CD4-positive, alpha-beta T cell treated with Interleukin-12 subunit alpha and Interleukin-12 subunit beta, for 1 hour (primary cell): ENCODE measurements at places on chromosomes 12 and 14.

- no peak for DNase-seq
Measured at GRCh38 chr12:124637581-124637981, 70.2 kb upstream of the NCOR2 start.

- DNase-seq, result no peak
Measured at GRCh38 chr14:46769292-46769691, 117.7 kb upstream of the RPL10L start.

DNA sequence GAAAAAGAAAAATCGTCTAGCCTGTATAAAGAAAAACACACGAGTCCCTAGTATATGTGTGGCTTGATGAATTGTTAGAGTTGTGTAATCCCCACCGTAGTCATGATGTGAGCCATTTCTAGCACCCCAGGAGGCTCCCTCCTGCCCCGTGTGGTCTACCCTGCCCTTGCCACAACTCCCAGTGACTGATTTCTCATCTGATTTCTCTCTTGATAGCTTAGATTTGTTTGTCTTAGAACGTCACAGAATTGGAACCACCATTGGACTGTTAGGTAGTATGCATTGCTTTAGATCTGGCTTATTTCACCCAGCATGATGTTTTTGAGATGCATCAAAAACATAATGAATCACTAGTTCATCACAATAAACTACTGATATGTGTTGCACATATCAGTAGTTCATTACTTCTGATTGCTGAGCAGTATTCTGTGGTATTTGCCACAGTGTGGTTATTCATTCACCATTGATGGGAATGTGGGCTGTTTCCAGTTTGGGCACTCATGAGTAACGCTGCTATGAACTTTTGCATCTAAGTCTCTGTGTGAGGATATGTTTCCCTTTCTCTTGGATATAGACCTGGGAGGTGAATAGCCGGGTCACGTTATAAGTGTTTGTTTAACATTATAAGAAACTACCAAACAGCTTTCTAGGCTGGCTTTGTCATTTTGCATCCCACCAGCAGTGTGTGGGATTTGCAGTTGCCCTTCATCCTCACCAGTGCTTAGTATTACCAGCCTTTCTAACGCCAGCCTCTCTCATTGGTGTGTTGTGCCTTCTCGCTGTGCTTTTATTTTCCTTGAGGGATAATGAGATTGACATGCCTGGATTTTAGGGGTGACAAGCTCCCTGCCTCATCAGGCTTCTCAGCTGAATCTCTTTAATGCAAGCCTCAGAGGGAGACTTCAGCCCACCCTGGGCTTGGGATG, 31.9 kb upstream of the NCOR2 start:
- DNase-seq, result no peak

DNA sequence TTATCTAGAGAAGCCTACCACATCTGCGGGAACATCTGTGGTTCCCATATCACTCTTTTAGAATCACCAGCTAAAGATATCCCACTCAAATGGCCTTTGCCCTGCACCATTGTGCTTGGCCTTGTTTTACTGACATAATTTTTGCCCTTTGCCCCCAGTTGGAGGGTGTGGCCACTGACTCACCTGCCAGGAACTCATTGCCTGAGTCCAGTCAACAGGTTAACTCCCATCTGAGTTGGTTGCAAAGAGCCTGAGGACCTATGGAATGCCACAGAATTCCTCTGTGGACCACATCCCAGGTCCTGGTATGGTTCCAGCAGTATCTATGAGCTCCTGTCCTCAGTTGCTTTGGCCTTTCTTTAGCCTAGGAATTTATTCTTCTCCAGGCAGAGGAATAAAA, 55.7 kb upstream of the PTGR2 start:
- DNase-seq, result no peak

DNA sequence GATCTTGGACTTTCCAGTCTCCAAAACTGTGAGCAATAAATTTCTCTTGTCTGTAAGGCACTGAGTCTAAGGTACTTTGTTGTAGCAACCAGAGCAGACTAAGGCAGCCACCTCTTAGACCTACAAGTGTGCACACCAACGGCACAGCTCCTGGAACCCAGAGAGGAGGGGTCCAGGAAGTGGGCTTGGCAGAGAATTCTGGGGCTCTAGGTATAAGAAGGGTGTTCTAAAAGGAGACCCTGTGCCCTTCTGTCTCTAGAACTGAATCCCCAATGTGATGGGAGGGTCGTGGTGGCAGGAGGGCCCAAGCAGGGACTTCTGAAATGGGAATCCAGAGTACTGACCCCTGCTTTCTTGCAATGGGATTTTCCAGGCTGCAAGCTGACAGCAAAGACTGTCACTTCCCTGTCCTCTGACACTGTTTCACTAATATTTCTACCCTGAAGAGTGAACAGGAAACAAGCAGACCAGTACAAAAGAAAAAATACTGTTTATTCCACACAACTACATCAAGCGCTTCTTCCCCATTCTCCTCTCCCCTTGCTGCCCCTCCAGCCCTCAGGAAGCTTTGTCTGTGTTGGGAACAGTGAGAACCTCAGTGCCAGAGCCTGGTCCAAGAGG, 13.6 kb upstream of the TFCP2 start:
- no peak for DNase-seq

- DNase-seq, result no peak
Measured at GRCh38 chr14:102341566-102341965, 21.1 kb downstream of the CINP start.

GRCh38 chr12:71183018-71183417, 25.2 kb upstream of the TSPAN8 start:
- no peak for DNase-seq

- no peak for DNase-seq
Measured at GRCh38 chr14:92341791-92342190, 18.8 kb downstream of the SLC24A4 start.

GRCh38 chr14:51963286-51963685, 26.1 kb upstream of the RTRAF start:
- no peak for DNase-seq

DNA sequence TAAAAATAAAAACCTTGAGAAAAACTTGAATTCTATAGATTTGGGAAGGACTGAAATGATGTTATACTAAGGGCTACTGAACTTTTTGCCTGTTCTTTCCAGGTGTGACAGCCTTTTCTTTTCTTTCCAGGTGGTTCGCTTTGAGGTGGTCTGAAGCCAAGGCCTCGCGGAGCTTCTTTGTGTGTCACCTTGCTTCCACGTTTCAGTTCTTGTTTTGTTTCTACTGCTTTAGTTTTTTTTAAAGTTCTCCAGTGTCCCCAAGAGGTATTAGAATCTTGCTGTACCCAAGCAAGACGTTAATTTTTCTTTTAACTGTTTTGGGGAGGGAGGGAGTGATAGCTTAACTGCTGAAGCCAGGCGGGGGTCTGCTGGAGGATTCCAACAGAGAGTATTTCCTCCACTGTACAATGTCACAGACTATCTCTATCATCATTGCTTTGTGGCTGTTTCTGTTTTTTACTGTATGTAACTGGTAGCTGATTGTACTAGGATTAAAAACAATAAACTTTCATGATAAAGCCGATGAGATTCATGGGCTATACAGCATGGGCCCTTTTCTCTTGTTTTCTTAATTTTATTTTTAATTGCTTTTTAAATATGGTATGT, 40.2 kb downstream of the PROX2 start:
- no peak for DNase-seq

DNA sequence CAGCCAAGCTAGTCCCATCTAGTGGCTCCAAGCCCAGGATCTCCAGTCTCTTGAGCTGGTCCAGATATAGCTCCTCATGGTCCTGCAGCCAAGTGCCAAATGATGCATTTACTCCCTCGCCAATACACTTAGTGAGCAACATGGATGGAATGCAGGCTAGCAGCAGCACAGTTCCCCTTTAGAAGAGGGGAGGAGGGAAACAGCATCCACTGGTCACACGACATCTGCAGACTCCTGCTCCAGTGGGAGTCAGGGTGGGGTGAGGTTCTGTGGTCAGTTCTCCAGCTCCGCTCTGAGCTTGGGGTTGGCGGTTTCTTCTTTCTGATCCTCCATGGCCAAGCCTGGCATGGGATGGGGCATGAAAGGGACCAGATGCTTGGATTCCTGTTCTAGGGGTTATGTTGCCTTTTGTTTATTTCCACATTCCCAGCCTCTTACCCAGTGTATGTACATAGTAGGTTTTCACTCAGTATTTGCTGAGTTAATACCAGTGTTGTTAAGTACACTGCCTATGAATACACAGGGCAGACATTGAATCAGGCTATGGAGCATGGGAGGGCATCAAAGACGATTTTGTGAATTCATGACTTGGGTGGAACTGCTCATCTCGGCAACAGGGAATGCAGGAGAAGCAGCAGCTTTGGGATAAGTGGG, 57.3 kb downstream of the GALNT16 start:
- DNase-seq, result no peak

- DNase-seq, result no peak
Measured at GRCh38 chr14:75044322-75044721, 6.9 kb downstream of the MLH3 start.

GRCh38 chr14:32263939-32264567, 61.0 kb upstream of the RNU6-8 start:
- no peak for DNase-seq

- no peak for DNase-seq
Measured at GRCh38 chr12:1924996-1925683, 6.7 kb upstream of the CACNA2D4 start.

- no peak for DNase-seq
Measured at GRCh38 chr12:56377310-56377988, 14.8 kb upstream of the APOF start.

GRCh38 chr14:100304825-100305323, 1.4 kb downstream of the SLC25A29 start:
- DNase-seq, result peak; percentile 27
